ENCODE measurements at places on chromosomes 4 and X. TPM values are rescaled to one million over a fixed set of nuclear protein-coding genes. Genes with fewer than 3 reads are reported as not detected.

GAR1 gene
- total RNA-seq, result 8.7 TPM

CXCL11 gene
- 0.74 TPM for total RNA-seq

MAGEE2 gene
- total RNA-seq, result not detected

GSTCD gene
- total RNA-seq, result 13.7 TPM

PPARGC1A gene
- 3.6 TPM for total RNA-seq

RP2 gene
- total RNA-seq, result 30.9 TPM

GALNTL6 gene
- total RNA-seq, result not detected

HSFX4 gene
- not detected for total RNA-seq

XG gene
- total RNA-seq, result 2.6 TPM

DRD5 gene
- not detected for total RNA-seq

TMPRSS11A gene
- not detected for total RNA-seq

GJB1 gene
- not detected for total RNA-seq

DDX53 gene
- 1.6 TPM for total RNA-seq

GPRASP3 gene
- total RNA-seq, result 3.8 TPM

RAB41 gene
- total RNA-seq, result not detected

TSR2 gene
- total RNA-seq, result 41.4 TPM

FAM9C gene
- total RNA-seq, result not detected

CXorf65 gene
- not detected for total RNA-seq

PALLD gene
- 21.6 TPM for total RNA-seq

CLNK gene
- total RNA-seq, result not detected

CENPVL2 gene
- total RNA-seq, result not detected

NEUROG2 gene
- not detected for total RNA-seq

P2RY10 gene
- not detected for total RNA-seq

SPATA4 gene
- not detected for total RNA-seq

ADH1A gene
- total RNA-seq, result not detected

PHEX gene
- 0.12 TPM for total RNA-seq

SGMS2 gene
- 24.7 TPM for total RNA-seq

CLDN22 gene
- total RNA-seq, result 0.05 TPM

DGAT2L6 gene
- not detected for total RNA-seq

DOK7 gene
- total RNA-seq, result 3.1 TPM

STATH gene
- not detected for total RNA-seq

All from M059J (cell line).